ENCODE measurements at places on chromosomes 5 and 9.
A peak's percentile ranks its signal among the peaks of the same experiment; 100 is the strongest.

DNA sequence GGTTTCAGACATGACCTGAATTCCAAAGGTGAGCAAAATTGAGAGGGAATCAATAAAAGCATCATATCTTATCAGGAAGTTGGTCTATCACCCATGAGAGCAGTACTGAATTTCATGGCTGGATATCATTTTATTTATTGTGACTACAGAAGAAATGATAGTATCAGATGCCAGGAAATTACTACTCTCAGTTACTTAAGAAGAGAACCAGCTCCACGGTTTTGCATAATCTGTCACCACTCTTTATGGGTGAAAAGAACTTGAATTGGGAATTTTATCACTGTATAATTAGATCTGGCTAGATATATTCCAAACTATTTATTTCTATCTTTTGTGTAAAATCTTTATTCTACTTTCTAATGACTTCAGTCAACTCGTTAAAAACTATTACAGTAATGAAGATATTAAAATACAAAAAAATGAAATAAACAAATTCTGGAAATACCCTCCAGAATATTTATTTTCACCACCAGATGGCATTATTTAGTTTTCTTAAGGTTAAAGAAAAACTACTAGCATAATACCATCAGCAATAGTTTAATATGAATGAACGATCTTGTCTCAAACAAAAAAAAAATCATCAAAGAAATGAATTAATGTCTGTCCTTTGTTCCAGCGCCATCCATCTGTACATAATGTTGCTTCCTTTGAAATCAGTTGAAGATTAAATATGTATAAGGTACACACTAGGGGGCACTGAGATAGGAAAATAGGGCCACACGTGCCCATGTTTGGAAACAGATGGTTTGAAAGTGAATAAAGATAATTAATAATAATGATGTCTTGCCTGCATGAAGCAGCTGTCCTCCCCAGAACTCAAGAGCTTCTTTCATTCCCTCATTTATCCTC is 84.7 kb upstream of the SLCO6A1 start:
- DNase-seq = peak; percentile 56

- peak; percentile 74 for DNase-seq
These were observed 79.8 kb upstream of the SPATA31D4 start for GRCh38 chr9:81848472-81848871.

GRCh38 chr9:136543280-136543679 is 2.6 kb downstream of the NOTCH1 start:
- no peak for DNase-seq

DNA sequence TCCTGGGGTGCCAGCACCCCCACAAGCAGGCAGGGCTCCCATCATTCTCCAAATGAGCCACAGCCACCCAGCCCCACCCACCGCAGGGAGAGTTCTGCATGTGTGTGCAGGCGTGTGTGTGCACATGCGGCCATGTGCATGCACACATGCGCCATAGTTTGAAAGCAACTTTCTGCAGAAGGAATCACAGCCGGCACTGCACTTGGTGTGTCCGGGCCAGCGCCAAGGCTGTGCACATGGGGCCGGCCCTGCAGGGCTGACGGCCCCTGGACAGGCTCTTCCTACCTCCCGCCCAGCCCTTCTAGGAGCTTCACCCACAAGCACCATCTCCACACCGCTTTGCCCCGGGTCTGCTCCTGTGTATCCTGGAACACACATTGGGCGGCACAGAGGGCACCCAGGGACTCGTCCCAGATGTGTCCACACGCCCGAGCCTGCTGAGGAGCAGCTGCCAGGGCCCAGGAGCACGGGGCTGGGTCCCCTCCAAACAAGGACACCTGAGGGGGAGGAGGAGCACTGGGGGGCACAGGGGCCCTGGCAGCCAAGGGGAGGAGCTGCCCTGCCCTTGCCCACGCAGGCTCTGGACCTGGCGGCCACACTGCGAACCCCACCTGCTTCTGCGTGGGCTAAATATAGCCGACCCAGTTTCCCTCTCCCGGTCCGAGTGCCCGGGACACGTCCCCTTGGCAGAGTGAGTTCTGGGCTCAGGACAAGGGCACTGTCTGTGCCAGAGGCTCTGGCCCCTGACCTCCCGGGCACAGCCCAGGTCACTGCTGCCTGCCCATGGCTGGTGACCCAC is 19.1 kb downstream of the TPPP start:
- no peak for DNase-seq

GRCh38 chr5:145981589-145982571 is 45.5 kb downstream of the SH3RF2 start:
- DNase-seq = no peak

DNA sequence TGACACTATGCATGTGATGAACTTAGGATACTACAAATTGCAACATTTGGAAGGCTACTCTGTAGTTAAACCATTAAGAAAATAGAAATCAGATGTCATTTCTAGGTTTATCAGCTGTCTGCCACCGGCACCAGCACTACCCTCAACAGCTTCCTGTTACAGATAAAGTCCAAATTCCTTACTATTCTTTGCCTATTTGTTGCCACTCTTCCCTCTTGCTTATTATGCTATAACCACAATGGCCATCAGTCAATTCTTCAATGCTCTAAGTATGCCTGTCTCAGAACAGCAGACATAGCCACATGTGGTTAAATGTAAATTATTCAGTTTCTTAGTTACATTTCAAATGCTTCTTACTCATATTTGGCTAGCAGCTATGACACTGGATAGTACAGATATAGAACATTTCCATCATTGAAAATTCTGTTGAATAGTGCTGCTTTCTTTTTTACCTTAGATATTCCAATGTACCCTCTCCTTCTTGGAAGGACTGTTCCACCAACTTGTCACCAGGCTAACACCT is 21.0 kb downstream of the DHX29 start:
- DNase-seq = no peak

DNA sequence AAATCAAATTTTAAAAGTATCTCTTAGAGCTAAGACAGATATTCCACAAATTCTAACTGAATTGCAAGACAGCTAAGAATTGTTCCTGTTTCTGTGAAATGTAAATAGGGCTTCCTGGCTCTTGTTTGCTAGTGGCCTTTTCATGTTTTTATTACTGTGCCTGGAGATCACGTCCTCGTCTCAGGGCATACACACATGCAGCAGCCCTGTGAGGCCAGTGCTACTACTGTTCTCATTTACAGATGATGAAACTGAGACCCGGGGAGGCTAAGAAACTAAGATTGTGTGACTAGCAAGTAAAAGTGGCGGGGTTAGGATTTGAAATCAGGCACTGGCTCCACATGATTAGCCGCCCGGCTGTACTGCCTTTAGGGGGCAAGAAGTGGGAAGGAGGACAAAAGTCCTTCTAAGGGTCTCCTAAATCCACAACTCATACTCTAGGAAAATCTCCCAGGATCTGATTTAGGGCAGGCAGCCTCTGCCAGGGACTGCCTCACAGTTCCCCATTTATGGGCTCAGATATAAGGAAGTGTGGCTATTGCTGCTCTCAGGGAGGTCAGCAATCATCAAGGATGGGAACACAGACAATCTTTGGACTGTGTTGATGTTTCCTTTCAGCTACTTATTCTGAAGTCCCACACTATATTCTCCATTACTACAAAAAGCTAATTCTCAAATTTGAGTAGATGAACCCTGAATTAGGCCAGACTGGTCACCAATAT is 7.9 kb downstream of the PRUNE2 start:
- DNase-seq = no peak

- DNase-seq = no peak
These were observed 200.3 kb downstream of the TLE1 start for GRCh38 chr9:81489046-81489445.

GRCh38 chr9:84834426-84834825 is 164.9 kb downstream of the NTRK2 start:
- no peak for DNase-seq

DNA sequence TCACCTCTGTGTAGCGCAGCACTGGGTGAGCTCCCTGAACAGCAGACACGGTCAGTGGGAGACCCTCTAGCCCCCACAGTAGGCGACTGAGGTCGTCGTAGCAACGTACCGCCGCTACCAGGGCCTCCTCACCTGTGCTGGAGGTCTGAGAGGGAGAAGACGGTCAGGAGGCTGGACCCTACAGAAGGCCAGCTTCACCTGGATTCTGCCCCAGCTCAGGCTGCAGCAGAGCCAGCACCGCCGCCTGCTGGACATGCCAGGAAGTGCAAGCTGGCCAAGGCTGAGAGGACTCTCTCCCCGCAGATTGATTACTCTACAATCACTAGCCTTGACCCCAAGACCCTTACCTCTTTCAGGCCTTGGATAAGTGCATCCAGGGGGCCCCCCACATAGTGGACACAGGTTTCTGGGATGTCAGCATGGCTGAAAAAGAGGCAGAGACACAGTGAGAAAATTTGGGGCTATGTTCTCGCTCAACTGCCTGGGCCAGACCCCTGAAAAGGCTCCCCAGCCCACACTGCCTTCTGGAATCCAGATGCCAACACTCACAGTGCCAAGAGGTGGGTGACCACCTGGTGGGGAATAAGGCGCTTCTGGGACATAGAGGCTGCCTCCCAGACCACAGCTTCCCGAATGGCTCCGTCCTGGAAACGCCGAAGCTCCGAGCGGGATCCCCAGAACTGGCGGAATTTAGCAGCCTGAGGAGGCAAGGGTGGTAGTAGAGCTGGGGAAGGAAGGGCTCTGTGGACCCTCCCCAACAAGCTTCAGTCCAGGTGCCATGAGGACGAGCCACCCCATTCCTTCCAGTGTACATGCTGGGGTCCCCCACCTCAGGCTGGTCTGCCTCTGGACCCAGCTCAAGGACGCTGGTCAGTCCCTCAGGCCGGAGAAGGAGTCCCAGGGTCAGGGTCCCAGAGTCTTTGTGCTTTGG is 6.9 kb downstream of the NOL6 start:
- peak; percentile 42 for DNase-seq

DNA sequence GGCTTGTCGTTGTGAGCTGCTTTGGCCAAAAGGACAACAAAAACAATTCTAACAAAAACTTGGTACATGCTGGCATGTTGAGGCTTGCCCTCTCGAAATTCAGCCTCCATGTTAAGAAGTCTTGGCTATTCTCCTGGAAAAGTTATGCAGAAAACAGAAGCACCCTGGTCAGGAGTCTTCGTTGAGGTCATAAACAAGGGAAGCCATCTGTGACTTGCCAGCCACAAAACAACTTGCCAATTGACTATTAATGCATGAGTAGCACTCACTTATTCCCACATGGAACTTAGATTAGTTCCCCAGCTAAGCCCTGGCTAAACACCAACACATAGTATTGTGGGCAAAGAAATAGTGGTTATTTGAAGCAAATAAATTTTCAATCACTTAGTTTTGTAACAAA is 521.0 kb upstream of the CHD1 start:
- no peak for DNase-seq

All from fibroblast of the aortic adventitia (primary cell).